ENCODE measurements at places on chromosomes 6 and 20.

DNA sequence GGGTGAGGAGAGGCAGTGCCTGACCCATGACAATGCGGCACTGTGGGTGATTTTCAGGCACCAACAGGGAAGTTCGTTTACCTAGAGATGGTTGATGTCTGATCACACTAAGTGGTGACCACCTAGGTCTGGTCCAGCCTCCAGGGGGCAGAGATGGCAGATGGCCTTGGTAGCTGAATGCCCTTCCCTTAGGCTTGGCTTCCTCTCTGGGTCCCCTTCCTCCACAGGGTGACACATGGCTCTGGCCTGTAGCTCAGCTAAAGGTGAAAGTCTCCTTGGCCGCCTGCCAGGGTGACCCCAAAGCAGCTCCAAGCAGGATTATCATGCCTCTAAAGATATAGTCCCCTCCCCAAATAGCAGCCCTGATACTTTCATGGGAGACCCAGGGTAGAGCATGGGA is 6.4 kb downstream of the GDAP1L1 start:
- DNase-seq, result no peak

DNA sequence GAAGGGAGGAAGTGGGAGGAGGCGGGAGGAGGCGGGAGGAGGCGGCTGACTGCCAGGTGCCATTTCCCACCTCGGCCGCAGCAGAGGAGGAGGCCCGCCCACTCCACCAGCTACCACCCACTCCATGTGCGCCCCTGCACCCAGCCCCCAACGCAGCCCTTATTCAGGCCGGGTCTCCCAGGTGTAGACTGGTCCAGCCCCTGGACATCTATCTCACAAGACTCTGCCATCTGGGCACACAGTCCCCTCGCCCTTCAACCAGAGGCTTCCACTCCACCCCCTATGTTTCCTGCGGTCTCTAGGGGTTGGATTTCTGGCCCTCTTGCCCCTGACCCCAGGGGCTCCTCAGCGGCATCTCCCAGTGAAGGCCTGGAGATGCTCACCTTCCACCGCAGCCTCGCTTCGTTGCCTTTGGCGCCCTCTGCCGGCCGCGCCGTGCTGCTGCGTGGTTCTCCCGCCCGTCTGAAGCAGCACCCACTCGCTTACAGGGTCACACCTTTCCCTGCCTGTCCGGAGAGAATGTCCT is 32.6 kb upstream of the FAM83D start:
- DNase-seq, result no peak

GRCh38 chr6:134190883-134191282 is 127.0 kb downstream of the SGK1 start:
- DNase-seq, result no peak

GRCh38 chr20:38129893-38130609 is 35.0 kb downstream of the TGM2 start:
- DNase-seq, result no peak

- DNase-seq, result peak; percentile 94
These were observed 167.2 kb upstream of the THEMIS start for GRCh38 chr6:128068119-128068479.

DNA sequence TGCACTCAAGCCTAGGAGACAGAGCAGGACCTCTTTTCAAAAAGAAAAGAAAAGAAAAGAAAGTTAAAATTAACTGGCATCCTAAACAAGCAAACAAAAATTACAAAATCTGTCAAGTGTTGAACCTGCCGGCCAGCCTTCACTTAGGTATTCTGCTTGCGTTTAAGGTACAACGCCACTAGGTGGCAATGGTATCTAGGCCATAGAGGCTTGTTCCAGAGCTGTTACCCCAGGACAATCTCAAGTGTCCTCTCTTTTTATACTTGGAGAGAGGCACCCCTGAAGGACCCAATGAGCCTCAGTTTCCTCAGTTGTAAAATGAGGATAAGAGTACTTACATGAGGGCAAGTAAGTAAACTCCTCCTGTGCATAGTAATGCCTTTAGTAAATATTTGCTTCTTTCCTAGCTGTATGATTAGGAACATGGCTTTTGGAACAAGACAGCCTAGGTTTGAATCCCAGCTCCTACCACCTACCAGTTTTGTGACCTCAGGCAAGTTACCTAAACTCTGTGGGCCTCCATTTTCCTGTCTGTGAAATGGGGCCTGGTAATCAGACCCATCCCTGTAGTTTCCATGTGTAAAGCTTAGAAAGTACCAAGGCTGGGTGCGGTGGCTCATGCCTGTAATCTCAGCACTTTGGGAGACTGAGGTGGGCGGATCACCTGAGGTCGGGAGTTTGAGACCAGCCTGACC is 5.8 kb upstream of the PACSIN1 start:
- DNase-seq, result no peak

DNA sequence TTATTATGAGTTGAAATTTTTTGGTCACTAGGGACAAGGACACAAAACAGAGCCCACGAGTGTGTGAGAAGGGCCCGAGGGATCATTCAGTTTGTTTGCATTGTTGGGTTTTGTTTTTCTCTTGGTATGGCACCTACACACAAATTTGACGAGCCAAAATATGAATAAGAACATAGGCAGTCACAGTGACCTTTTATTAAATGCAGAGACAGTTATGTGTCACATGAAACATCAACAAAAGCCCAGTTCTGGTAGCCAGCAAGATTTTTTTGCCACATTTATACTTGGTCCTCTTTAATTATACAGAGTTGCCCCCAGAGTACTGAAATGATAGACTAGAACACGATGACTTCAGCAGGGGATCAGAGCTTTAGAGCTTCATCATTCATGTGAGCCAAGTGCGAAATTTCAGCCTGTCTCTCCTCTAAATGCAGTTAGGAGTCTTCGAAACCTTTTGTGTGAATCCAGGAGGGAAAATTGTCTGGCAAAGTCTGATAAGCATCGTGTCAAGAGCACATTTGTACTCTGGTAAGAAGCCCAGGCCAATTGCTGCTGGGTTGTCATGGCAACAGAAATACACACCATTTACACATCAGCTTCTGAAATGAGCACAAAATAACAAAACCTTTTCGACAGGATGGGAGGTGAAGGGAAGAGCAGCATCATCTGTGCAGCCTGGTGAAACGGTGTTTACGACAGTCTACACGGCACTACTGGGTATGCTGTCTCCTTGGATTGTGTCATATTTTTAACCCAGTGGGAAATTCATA is 79.2 kb upstream of the RIPOR2 start:
- no peak for DNase-seq

- no peak for DNase-seq
These were observed 38.5 kb downstream of the SIM1 start for GRCh38 chr6:100426241-100426640.

- no peak for DNase-seq
These were observed 24.3 kb downstream of the ARHGAP40 start for GRCh38 chr20:38625896-38626295.

DNA sequence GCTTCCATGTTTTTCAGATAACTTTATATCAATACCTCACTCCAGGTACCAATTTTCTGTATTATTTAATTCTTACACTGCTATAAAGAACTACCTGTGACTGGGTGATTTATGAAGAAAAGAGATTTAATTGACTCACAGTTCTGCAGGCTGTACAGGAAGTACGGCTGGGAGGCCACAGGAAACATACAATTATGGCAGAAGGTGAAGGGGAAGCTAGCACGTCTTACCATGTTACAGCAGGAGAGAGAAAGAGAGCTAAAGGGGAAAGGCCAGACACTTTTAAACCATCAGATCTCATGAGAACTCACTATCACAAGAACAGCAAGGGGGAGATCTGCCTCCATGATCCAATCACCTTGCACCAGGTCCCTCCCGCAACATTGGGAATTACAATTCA is 119.1 kb upstream of the BMP5 start:
- no peak for DNase-seq

- peak; percentile 85 for DNase-seq
These were observed 22.8 kb upstream of the LRRC1 start for GRCh38 chr6:53771785-53772624.

DNA sequence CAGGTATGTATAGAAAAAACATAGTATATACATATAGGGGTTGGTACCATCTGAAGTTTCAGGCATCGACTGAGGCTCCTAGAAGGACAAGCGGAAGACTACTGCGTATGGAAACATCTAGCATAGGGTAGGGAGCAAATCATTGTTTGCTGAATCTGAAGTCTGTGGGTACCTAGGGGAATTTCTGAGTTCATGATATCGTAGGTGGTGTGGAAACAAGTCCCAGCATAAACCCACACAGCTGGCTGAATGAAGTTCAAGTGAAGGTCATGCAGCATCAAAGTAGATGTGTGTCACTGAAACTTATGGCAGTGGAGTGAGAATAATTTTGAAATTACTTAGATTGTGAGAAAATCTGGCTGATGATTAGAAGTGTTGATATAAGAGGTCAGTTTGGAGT is 39.4 kb downstream of the MAP7 start:
- no peak for DNase-seq

DNA sequence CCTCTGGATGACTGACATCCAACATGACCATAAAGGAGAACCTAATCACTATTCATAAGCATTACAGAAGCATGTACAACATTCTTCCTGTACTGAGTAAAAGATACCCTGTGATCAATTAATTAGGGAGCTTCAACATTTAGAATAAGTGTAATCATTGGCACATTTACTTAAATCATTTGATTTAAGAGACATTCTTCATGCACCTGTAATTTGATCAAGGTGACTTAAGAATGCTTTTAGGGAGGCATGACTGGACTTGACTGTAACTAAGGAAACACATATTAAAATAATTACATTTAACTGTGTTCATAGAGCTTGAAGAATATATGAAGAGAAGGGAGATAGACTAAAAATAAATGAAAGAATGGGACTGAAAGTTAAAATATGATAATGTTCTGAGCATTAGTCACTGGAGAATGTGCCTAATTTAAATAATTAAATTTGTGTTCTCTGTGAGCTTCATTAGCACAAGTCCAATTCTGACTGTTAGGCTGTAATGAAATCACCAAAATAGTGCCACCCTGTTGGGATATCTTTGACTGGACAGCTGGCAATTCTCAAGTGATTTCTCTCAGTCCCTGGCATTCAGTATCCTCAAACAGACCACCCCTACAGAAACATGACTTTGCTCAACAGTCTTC is 295.5 kb upstream of the ADGRB3 start:
- no peak for DNase-seq

DNA sequence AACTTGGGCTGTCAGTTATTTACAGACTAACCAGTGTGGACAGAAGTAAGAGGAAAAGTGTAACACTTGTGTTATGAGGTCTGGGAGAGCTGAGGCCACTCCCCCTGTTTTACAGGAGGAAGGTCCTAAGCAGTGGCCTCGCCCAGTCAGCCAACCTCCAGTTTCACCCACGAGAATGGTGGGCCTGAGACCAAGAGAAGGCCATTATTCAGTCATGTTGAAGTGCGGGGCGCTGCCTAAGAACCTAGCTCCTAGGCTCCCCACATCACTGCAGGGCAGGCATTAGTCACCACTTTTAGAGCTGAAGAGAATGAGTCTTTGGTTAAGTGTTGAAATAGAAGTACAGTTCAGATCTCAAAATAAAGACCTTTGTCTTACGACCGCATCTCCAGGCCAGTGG is 27.9 kb downstream of the CDYL start:
- no peak for DNase-seq

GRCh38 chr20:10447028-10447427 is 11.9 kb downstream of the SLX4IP start:
- no peak for DNase-seq

DNA sequence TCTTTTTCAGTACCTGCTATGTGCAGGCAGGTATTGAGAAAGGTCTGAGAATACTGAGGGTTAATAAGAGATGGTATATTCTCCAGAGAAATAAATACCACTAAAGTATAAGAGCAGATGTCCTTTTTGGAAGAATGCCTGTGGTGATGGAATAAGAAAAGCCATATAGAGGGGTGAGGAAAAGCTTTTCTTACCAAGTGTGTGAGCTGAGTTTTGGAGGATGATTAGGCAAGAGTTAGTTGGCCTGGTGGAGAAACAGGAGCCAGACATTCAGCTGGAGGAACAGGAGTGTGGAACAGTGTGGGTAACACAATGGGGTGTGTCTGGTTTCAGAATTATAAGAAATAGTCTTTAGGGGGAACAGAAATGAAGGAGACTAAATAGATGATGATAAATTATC is 19.9 kb downstream of the ZNF451 start:
- DNase-seq, result no peak

GRCh38 chr6:15280028-15280427 is 34.2 kb downstream of the JARID2 start:
- no peak for DNase-seq

GRCh38 chr6:38824243-38824894 is 109.3 kb downstream of the DNAH8 start:
- no peak for DNase-seq

- DNase-seq, result no peak
These were observed 24.6 kb upstream of the C20orf204 start for GRCh38 chr20:64011366-64011779.
